ENCODE measurements at places on chromosomes 16 and 17. TPM values are rescaled to one million over a fixed set of nuclear protein-coding genes. Genes with fewer than 3 reads are reported as not detected.

Gene CD7
- 0.07 TPM for polyA plus RNA-seq

DNA sequence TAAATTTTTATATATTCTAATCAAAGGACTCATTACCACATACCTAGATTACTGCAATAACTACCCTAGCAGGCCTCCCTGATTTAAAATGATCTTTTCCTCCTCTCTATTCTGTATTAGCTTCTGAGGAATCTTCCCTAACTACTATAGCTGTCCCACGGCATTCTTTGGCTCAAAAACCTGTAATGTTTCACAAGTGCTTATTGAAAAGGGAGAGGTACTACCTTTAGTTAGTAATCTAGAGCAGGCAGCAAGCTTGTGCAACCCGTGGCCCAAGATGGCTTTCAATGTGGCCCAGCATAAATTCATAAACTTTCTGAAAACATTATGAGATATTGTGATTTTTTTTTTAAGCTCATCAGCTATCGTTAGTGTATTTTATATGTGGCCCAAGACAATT, 71.0 kb upstream of the CORO6 start:
- DNase-seq = no peak

DNA sequence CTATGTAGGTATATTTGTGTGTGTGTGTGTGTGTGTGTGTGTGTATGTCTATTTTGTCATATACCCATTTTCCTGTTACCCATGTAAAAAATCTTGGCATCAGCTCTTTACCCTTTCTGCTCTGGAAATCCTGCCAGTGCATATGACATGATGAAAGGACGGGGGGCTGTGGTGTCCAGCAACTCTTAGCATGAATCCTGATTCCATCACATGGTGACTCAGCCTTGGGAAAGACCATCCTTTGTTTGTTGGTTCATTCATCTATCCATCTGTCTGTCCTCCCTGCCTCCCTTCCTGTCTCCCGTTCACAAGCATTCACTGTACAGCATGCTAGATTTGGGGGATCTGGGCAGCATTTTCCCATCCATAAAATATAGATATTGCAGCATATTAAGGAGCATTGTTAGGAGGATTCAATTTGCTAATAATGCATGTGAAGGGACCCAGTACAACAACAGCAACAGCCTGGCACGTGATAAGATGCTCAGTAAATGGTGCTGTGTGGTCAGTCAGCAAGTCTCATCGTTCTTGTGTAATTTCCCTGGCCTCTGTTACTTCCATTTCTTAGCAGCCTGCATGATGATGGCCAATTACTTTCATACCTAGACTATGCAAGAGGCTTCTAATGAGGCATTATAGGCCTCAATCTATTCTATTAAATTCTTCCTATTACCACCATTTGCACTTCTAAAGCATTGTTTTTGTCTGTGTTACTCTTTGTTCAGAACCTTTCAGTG, 191.0 kb downstream of the PRKCA start:
- no peak for DNase-seq

GRCh38 chr17:41824086-41824485, 11.3 kb downstream of the FKBP10 start:
- no peak for DNase-seq

- no peak for DNase-seq
These were observed 6.0 kb downstream of the ZCCHC14 start for GRCh38 chr16:87486713-87487247.

Measured in SK-N-SH (cell line).